ENCODE measurements at places on chromosomes 2 and 18.

DNA sequence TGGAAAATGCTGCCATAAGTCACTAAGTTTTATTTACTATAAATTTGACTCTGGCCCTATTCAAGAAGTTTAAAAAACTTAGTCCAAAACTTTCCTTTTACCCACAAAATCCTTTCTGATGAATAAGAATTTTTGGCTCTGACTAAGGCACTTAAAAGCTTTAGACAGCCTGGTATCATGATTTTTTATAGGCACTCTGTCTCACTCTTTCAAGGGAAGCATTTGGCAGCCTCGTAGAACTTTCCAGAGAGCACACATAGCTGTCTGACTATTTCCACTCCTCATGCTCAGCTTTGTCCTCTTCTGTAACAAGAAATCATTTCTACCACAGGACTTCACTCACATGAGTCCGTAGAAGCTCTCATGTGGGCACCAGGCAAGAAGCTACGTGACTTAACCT is 32.3 kb upstream of the XDH start:
- no peak for DNase-seq

DNA sequence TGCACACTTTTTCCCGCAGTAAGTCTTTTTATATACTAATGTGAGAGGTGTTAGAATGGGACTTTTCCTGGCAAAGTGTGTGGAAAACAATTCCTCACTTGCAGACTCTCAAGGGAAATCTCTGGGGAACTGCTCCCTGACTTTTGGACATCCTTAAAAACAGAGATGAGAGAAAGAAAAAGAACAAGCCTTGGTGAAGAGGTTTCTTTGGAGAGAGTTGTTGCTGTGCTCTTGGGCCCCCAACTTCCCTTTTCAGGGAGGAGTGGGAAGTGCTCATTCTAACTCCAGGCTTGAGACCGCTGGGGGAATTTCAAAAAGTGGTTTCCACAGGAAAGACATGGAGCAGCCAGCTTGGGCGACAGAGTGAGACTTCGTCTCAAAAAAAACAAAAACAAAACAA is 142.6 kb upstream of the SPRED2 start:
- DNase-seq: no peak

- no peak for DNase-seq
Measured at GRCh38 chr2:55160422-55160821, 71.7 kb downstream of the CLHC1 start.

GRCh38 chr18:58544616-58545337 is 84.1 kb downstream of the ALPK2 start:
- DNase-seq: no peak

DNA sequence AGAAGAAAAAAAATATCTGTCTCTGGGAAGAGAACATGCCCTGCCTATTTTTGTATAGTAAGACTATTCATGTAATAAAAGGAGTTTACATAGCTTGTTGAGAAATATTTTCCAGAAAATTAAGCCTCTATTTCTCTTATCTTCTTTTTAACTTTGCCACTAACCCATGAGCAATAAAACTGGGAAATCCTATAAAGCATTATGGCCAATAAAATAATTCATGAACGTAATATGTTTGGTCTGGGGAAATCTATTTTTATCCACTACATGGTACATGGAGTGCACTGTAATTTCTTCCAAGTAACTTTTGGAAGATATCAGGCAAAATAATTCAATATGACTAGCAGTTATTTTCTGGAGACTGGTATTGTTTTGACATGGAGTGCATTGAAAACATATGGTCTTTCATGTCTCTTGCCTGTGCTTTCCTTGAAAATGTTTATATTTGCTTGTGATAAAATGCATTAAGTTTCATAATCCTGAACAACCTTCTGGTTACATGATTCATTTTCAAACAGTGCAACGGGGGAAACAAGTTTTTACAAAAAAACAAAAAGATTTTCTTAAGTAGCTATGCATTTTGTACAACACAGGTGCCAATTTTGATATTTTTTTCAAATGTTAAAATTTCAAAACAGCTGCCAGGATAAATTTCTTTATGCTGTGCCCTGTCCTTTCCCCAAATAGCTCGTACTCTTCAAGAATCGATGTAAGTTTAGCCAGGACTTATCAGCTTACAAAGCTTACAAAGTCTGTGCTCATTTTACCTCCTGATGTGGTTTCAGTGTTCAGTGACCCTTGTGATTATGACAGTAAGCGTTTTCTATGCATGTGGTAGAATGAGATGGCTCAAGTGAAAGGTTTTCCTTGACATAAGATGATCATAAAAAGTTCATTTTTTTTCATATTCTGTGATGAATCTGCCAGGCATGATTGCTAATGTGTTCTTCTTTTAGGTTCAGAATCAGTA is 194.5 kb downstream of the UBE2E3 start:
- DNase-seq: no peak

DNA sequence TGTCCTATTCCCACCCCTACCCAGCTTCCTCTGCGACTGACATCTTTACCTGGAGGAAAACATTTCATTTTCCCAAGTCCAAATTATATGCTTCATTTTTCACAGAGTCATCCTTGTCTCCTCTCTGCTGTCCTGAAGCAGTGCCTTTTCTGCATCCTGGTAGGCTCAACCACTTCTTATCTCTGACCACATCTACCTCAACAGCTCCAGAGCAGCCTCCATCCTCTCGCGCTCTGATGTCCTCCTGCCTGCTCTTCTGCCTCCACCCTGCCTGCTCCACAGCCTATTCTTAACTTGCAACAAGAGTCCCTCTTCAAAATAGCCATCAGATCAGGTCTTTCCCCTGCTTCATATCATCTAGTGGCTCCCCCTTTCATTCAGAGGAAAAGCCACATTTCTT is 457.1 kb downstream of the PARD3B start:
- DNase-seq: no peak

DNA sequence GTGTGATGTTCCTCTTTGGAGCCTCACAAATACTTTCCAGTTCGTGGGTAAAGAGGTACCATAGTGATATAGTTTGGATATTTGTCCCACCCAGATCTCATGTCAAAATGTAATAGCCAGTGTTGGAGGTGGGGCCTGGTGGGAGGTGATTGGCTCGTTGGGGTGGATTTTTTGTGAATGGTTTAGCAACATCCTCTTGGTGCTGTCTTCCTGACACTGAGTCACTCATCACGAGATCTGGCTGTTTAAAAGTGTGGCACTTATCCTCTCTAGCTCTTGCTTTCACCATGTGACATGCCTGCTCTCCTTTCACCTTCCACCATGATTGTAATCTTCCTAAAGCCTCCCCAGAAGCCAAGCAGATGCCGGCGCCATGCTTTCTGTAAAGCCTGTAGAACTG is 3.0 kb upstream of the CCDC93 start:
- DNase-seq: no peak

- no peak for DNase-seq
Measured at GRCh38 chr2:199329031-199329430, 128.7 kb downstream of the SATB2 start.

DNA sequence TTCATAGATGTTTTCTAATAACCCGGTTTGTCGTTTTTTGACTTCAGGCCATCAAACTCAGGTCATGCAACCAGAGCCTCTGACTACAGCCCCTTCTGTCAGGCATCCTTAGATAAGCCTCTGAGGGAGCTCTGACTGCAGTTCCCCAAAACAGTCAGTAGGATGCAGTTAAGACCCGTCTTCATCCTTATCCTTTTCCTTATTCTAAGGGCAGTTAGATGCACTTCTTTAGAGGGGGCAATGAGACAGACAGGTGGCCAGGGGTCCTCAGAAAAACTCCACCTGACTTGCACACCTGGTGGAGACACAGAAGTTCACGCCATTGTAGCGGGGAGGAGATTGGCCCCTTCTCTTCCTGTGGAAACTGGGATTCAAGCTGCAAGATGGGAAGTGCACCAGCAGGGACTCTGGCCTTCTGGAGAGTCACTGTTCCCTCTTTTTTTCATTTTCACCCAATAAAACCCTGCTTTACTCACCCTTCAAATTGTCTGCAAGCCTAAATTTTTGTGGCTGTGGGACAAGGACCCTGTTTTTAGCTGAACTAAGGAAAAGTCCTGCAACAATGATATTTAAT is 104.8 kb upstream of the TFPI start:
- no peak for DNase-seq

DNA sequence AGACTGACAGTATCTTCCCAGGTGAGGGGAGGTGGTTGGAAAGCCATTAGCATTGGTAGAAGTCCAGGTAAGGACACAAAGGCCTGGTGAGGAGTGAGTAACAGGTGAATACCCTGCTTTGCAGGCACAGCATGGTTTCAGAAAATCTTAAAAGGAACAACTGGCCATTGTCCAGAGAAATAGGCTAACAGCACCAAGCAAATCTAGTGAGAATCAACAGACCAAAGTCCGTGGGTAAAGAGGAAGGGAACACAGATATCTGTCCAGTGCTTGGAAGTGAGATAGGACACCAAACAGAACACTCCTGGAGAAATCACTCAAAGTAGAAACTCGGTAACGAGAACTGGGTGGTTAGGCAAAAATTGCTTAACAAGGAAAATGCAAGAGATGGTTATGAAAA is 88.8 kb upstream of the RPRM start:
- DNase-seq: no peak

- DNase-seq: no peak
Measured at GRCh38 chr2:241563981-241564595, 5.5 kb downstream of the BOK start.

- no peak for DNase-seq
Measured at GRCh38 chr2:151771599-151772358, 37.5 kb upstream of the NEB start.

DNA sequence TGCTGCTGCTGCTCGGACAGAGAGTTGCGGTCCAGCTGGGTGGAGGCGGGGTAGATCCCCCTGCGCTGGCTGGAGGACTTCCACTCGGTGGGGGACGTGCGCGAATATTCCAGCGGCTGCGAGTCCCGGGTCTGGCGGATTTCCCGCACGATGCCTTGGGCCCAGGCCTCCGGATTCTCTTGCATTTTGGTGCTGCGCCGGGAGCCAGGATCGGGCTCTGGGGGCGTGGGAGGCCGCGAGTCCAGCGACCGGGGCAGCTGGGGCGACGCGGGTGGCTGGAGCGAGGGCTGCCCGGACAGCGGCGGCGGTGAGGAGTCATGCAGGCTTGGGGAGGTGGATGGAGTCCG is 4.8 kb downstream of the NT5C1B start:
- DNase-seq: no peak

DNA sequence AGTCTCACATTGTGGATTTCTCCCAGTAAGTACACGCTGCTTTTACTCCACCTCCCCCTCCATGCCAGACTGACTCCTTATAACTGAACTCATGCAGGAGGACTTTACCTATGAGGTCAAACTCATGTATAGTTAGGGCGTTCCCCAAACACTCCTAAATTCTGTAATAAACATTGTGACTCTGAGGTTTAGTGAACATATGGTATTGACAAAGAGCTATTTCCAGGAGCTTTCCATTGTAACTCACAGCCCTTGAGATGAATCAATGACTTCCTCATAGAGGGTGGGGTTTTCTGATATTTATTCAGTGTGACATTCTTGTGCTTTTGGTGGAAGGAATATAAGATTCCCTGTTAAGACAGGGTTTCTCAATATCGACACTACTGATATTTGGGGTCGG is 337.4 kb upstream of the SLC14A2 start:
- no peak for DNase-seq

DNA sequence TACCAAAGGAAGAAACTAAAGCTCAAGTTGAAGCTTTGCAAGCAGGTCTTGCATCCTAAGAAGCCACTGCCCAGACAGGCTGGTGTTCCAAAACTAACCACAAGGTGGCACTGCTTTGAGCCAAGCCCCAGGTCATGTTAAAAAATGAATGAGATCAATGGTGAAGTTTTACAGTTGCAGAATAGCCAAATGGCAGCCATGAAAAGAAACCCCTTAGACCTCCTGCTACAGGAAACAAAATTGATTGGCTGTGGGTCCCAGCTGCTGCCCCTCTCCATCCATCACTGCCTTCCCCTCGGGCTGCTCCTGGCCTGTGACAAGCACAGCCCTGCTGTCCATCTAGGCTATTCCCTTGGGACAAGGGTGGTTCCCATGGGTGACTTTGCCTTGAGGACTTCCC is 20.7 kb upstream of the MREG start:
- peak; percentile 64 for DNase-seq

GRCh38 chr2:41686156-41686555 is 361.7 kb upstream of the PKDCC start:
- DNase-seq: no peak

- no peak for DNase-seq
Measured at GRCh38 chr2:161159456-161160225, 587 bp upstream of the TANK start.

DNA sequence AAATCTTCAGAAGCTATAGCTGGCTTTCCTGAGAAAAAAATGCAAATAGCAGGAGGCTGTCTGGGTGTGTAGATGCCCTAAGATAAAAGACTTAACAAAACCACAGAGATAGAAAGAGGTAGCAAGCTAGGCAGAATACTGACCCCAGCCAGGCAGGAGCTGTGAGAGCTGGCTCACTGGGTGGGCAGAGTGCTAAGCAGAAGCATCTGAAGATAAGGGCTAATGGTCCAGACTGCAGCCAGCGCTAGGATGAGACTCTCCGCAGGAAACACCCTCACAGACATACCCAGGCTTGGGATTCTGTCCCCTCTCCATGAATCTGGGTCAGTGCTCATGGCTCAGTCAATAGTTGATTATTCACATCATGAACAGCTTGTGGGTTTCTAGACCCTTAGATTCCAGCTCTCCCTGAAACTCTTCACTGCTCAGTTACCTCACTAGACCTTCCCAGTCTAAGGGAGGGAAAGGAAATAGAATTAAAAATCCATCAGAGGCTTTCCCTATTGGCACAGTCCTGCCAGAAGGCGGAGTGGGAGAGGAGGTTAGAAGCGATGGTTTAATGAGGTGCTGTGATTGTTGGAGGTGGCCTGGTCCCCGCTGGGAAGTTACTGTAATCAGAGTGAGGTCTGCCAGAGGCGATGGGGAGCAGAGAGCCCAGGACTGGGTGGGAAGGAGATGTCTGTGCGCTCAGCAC is 21.4 kb upstream of the CCBE1 start:
- no peak for DNase-seq

GRCh38 chr18:49768051-49768391 is 45.3 kb downstream of the ACAA2 start:
- DNase-seq: no peak

DNA sequence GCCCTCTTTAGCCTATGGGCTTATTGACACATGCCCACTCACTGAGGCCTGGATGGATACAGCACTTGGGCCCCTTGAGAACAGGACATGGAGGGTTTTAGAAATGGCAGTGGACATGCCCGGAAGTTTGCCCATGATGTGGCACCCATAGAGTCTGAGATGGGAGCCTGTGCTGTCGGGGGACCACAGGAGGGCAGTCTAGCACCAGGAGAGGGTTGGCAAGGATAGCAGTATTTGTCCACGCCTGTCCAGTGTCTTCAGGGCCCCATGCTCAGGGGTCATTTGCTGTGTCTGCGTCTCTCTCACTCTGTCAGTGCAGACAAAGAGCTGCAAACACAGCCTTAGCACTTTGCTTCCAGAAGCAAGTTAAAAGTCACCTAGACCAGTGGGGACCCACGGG is 48.7 kb downstream of the IL1RL2 start:
- DNase-seq: no peak

- no peak for DNase-seq
Measured at GRCh38 chr2:126752876-126753275, 96.9 kb downstream of the GYPC start.

- DNase-seq: no peak
Measured at GRCh38 chr2:47226132-47226922, 71.2 kb upstream of the STPG4 start.

- peak; percentile 73 for DNase-seq
Measured at GRCh38 chr2:86790676-86791572, at the start of gene CD8A. TSS of gene CD8A (minus strand) at chr2:86790913. CDS start at chr2:86790825, 88 bp downstream.

Measured in stimulated activated CD8-positive, alpha-beta memory T cell treated with anti-CD3 and anti-CD28 coated beads, Interleukin-15, amount 100 ng/mL, for 48 hours (primary cell).